ENCODE measurements at places on chromosomes 2 and 18.

DNA sequence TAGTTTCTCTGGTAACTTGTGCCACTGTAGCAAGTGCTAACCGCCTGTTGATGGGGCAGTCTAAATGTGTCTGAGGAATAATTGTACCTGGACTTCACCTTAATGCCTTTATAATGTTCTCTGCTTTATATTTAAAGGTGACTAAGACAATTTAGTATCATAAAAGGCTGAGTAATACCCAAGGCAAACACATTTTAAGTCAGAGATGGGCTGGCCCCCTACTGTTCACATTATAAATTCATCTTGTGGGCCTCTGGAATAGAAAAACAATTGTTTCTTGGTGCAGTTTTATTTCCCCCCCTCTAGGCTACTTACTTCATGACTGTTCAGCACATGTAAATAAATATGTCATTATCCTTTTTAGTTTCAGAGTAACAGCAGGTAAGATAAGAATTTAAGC, 559.3 kb upstream of the PIK3C3 start:
- DNase-seq, result no peak

- DNase-seq, result no peak
Measured at GRCh38 chr2:28360718-28361293, 31.9 kb upstream of the FOSL2 start.

- DNase-seq, result no peak
Measured at GRCh38 chr18:46311491-46311890, 207.3 kb downstream of the HAUS1 start.

- no peak for DNase-seq
Measured at GRCh38 chr2:185567940-185568339, 170.7 kb upstream of the FSIP2 start.
